ENCODE measurements at places on chromosomes 5 and 9.

DNA sequence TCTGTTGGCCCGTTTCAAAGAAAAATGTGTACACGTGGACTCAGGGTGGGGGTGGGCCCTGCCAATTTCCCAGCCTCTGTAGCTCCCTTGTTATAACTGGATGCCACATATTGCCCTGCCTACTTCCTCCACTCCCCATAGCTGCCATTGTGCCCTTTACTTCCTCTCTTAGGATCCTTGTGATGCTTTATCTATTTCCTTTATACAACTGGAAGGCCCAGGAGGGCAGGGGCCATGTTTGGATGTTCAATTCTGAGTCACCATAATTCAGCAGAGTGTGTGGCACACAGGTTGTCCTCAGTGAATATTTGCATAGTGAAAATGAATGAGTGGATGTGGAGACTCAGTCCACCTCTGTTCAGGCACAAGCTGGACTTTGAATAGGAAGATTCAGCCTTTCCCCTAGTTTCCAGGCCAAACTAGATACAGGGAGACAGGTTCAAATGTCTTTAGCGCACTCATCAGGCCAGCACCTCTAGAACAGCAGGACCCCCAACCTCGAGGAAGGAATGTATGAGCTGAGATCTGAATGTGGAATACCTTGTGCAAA lies 10.6 kb upstream of the FEM1C start:
- no peak for DNase-seq

- DNase-seq = no peak
Observed at GRCh38 chr9:5586391-5586802, 42.5 kb upstream of the RIC1 start.

GRCh38 chr5:115507681-115508080 lies 36.9 kb downstream of the FEM1C start:
- no peak for DNase-seq

GRCh38 chr5:115366223-115366622 lies 69.8 kb upstream of the CCDC112 start:
- DNase-seq = no peak

DNA sequence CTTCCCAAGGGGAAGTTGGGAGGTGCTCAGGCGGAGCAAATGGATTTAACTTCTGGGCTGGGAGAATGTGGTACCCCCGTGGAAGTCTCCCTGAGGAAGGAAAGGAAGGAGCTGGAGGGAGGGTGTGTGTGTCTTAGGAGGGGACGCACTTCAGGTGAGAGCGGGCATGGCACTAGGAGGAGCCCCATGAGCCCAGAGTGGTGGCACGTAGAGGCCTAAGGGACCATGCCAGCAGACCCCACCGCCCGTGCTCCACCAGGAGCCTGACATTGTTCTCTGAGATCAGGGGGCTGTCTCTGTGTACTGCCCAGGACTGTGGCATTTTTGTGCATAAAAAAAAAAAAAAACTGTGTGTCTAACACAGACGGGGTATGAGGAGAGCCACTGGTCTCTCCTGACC lies 18.5 kb upstream of the AHRR start:
- DNase-seq = no peak

DNA sequence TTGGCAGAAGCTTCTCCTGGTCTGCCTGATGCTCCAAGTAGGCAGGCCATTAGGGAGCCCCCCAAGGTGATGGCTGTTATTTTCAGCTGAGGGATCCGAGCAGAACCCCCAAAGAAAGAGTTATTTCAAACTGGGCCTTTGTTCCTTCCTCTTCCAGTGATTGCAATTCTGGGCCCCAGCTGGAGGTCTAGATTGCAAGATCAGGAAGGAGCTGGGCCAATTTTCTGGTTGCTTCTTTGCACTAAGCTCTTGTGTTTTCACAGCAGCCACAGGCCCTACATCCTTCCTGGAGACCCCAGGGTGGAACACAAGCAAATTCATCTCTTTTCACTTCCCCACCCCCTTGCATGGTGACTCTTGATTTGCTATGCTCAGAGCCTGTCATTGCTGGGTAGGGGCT lies 215.0 kb downstream of the SEMA6A start:
- no peak for DNase-seq

- DNase-seq = no peak
Observed at GRCh38 chr9:113483676-113484257, 20.2 kb downstream of the RGS3 start.

All from NCI-H526 (cell line).